Fibroblast of skin of right quadriceps (primary cell): ENCODE measurements at places on chromosomes 16 and 17.

DNA sequence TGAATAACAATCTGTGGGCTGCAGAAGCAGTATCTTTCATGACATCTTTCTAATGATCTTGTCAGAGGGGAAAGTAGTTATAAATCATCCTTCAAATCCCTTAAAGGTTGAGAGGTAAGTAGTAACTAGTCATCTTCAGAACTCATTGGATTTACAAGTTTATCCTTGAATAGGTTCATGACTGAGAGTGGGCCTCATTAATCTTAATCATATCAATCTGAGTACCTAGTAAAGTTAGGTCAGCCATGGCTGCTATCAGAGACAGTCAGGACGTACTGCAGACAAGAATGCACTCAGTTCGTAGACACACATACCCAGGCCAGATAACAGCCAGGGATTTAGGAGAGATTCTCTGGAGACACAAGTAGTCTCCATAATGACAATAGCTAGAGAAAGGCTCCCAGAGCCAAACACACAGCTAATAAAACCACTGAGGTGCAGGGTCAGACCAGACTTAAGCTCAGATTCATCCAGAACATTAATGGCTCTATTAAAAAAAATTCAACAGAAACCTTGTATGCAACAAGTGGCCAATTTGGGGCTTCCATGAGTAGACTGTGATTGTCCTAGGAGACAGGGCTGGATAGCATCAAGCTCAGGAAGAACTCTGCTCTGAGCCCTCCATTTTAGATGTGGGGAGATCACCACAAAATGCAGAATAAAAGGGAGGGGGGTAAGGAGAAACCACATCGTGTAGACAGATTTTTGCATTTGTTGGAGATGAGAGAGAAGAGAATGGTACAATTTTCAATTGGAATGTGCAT lies 65.8 kb downstream of the TBX4 start:
- DNase-seq: no peak

DNA sequence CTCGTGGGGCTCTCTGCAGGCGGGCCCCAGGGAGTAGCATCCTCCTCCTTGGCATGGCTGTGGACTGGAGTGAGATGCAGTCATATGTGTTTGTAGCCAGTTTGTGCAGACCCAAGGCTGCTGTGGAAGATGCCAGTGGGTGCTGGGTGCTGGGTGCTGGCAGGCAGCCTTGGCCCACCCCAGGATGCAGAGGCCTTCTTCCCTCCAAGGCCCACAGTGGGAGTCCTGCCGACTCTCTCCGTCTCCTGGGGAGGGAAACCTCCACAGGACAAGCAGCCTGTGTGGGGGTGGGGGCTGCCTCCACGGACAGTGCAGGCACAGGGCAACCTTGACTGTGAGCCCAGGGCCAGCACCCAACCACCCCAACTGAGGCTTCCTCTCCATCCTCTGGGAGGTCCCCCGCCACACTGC lies 13.8 kb upstream of the TMEM92 start:
- no peak for DNase-seq

- no peak for DNase-seq
Observed at GRCh38 chr17:80481284-80482057, 5.1 kb upstream of the NPTX1 start.

DNA sequence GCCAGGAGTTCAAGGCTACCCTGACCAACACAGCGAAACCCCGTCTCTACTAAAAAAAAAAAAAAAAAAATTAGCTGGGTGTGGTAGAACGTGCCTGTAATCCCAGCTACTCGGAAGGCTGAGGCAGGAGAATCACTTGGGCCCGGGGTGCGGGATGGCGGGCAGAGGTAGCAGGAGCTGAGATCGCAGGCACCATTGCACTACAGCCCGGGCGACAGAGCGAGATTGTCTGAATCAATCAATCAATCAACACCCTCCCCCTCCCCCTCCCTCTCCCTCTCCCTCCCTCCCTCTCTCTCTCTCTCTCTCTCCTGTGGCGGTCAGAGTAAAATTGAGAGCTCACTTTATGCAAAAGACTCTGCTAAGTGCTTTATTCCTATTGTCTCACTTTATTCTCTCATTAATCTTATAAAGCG lies 1.2 kb downstream of the HSDL1 start:
- no peak for DNase-seq

DNA sequence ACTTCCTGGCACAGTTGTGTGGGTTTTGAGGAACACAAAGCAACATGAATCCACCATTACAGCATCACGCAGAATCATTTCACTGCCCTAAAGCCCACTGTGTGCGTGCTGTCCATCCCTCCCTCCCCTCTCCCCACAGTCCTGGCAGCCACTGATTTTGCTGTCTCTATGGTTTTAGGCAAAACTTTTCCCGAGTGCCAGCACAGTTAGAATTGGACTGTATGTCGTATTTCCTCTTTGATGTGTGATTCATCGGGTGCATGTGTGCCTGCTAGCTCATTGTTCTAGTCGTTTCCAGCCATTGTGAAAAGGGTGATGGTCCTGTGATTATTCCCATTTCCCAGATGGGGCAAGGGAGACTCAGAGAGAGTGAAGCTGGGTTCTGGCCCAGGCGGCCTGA lies 12.7 kb downstream of the KLHL36 start:
- DNase-seq: no peak
